ENCODE measurements at places on chromosomes 16 and 17. TPM values are rescaled to one million over a fixed set of nuclear protein-coding genes. Genes with fewer than 3 reads are reported as not detected.

The CCT6B gene
- 3.6 TPM for polyA plus RNA-seq

DNA sequence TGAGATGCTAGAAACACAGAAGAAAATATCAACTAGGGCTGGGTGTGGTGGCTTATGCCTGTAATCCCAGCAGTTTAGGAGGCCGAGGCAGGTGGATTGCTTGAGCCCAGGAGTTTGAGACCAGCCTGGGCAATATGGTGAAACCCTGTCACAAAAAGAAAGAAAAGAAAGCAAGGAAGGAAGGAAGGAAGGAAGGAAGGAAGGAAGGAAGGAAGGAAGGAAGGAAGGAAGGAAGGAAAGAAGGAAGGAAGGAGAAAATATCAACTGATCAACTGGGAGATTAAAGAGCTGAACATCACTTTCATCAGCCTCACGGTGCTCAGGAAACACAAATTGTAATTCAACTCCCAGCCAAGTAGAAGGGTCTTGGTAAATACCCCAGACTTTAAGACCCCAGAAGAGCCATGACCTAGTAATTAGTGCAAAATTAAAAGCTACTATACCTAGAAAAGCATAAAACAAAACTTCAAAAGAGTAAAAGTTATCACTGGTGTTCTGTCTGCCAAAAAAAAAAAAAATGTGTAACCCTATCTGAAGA, 27.8 kb upstream of the SLFN13 start:
- DNase-seq, result no peak

GRCh38 chr17:28506763-28507487, 777 bp downstream of the FOXN1 start:
- DNase-seq, result no peak

DNA sequence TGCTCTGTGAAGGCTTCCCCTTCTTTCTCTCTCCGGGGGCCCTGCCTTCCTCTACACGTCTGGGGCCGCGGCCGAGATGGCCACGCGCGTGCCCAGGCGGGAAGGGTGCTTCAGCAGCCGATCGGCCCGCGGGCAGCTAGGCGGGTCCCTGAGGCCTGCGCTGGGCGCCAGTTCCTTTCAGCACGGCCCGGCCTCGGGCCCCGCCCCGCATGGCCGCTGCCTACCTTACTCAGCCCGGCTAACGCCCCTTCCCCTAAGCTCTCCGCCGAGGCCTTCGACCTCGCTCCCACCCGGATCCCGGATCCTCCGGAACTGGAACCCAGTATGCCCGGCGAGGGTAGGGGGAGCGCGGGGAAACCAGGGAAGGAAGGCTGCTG, 335 bp downstream of the TMEM11 start:
- DNase-seq, result no peak

GRCh38 chr17:62572888-62573401, 54.5 kb upstream of the MRC2 start:
- no peak for DNase-seq
